Umbilical cord (tissue), 2 donors: ENCODE measurements at places on chromosomes 11 and 22.
A peak's percentile ranks its signal among the peaks of the same experiment; 100 is the strongest.

DNA sequence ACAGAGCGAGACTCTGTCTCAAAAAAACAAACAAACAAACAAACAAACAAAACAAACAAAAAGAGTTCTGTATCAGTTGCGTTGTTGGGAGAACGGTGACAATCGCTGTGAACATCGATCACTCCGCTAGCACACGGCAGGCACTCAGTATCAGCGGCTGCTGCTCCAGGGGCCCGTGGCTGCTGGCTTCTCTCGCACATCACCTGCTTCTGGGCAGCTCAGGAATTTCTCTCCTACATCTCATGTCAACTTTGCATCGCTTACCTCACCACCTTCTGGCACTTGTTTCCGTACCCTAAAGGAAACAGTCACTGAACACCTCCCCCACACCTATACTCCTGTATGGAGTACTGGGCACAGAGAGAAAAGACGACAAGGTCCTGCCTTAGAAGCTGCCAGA is 70.3 kb upstream of the WNT7B start:
- no peak for DNase-seq

GRCh38 chr11:45331839-45332238 is 45.7 kb upstream of the SYT13 start:
- no peak for DNase-seq

DNA sequence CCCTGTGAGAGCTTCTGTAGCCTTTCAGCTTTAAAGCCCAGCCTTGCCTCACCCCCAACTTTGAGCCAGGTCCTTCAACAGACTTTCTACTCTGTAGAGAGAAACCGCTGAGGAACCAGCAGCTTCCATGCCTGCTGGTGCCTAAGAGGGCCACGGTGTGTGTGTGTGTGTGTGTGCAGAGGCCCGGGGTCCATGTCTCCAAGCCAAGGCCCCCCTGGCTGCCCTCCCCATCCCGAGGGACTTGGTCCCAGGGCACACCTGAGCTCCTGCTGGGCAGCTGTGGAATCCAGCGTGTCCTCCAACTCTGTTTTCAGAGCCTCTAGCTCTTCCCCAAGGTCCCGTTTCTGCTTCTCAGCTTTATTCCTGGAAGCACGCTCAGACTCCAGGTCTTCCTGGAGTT is 42.3 kb downstream of the APOL1 start:
- DNase-seq, result no peak

DNA sequence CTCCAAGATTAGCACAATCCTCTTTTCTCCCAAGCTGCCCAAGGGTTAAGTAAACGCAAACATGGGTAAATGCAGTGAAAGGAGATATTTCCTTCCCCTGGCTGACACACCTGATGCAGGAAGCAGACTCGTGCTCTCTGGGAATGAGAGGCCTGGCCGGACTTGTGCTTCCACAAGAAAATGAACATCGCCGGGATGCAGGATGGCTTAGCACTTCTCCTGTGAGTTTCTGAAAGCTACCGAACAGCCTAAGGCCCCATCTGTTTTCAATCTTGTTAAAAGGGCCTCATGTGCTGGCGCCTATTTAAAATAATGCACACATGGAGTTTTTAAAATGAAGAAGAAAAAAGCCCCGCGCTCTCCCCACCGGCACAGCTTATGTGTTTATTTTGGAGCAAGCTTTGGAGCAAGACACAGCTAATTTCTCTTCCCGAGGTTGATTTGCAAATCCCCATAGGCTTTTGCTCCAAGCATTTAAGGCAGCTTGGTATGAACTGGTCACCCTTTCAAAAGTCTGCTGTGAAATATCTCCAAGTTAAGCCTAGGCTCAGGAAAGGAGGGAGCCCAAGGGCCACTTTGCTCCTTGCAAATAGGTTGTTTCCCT is 100.9 kb downstream of the SYN3 start:
- DNase-seq, result peak; percentile 78

GRCh38 chr11:119041821-119042514 is 11.3 kb upstream of the SLC37A4 start:
- no peak for DNase-seq

- DNase-seq, result no peak
Measured at GRCh38 chr11:95242845-95243605, 12.0 kb upstream of the SESN3 start.

GRCh38 chr22:22609291-22609690 is 35.1 kb upstream of the GGTLC2 start:
- no peak for DNase-seq

- no peak for DNase-seq
Measured at GRCh38 chr11:44301564-44302271, 8.2 kb downstream of the ALX4 start.

- no peak for DNase-seq
Measured at GRCh38 chr22:44918166-44918924, 91.5 kb downstream of the PHF21B start.

DNA sequence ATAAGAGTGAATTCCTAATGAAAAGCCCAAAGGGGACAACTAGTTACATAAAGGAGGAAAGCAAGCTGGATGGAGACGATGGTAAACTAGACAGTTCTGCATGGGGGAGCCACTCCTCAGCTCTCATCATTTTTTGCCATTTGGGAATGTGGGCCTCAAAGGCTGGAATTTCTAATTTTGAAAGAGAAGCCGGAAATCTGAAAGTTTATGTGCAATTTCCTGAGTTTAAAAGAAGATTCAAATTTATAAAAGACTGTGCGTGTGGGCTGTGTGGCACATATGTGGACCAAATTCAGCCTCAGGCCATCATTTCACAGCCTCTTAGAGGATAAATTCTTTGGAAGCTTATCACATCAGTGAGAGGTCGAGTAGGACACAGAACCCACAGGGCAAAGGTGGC is 18.3 kb upstream of the CRY2 start:
- no peak for DNase-seq

- DNase-seq, result peak; percentile 87
Measured at GRCh38 chr11:4025967-4026324, 68.7 kb upstream of the RRM1 start.

DNA sequence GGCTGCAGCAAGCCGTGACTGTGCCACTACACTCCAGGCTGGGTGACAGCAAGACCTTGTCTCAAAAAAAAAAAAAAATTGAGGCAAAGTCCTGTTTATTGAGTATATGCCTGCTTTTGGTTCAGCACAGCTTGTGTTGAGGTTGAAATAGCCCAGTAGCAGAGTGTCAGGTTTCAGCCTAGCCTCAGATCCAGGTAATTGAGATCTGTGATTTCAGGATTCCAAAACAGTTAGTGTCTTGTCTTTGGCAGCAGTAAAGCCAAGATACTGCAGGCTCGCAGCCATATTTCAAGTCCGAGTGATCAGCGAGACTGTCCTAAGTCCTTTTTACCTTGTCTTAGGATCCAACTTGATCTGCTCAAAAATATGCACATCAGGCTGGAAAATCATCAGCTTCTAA is 27.0 kb downstream of the CUL5 start:
- no peak for DNase-seq

- DNase-seq, result no peak
Measured at GRCh38 chr11:107695446-107695845, 16.4 kb downstream of the SLN start.

DNA sequence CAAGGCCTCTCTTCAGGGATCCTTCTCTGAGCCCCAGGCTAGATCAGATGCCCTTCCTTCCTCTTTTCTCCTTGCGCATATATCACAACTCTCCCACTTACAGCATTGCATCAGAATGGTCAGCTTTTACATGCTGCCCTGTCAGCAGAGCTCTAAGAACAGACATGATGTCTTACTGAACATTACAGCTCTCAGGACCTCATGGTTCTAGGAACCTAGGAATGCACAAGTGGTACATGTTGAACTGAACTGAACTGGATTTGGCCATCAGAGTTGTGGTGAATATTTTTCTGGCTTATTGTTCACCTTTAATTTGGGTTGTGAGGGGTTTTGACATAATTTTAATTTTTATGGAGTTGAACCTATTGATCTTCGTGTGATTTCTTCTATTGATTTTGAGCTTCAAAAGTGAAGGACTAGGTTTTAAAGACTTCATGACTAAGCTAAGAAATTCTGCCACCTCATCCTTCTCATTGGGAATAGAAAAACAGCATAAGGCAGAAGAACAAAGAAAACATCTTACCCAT is 37.7 kb upstream of the SPON1 start:
- DNase-seq, result peak; percentile 45

- DNase-seq, result no peak
Measured at GRCh38 chr11:79648766-79649520, 208.1 kb upstream of the TENM4 start.

- peak; percentile 20 for DNase-seq
Measured at GRCh38 chr11:21511835-21512440, 680.9 kb upstream of the ANO5 start.

GRCh38 chr11:94845622-94846021 is 77.5 kb downstream of the AMOTL1 start:
- no peak for DNase-seq

DNA sequence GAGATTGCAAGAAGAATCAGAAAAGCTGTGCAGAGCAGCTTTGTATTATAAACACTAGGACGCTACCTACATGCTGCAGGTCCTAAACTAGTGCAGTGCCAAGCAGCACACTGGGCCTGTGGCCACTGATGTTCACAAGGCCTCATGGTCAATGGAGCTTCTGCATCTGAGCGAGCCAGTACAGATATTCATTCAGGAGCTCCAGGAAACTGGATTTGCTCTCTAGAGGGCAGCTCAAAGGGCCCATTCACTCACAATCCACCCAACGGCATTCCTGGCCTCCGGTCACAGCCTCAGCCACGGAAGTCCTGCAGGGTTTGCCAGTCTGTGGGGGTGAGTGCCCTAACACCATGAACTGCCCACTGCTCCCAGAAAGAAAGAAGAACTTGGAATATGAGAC is 5.8 kb upstream of the TBC1D10A start:
- DNase-seq, result no peak

DNA sequence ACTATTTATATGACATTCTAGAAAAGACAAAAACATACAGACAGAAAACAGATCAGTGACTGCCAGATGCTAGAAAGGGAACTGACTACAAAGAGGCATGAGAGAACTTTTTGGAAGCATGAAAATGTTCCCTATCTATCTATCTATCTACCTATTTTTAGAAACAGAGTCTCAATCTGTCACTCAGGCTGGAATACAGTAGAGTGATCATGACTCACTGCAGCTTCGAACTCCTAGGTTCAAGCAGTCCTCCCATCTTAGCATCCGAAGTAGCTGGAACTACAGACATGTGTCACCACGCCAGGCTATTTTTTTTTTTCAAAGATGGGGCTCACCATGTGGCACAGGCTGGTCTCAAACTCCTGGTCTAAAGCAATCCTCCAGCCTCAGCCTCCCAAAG is 6.9 kb downstream of the SBF2 start:
- no peak for DNase-seq

- DNase-seq, result no peak
Measured at GRCh38 chr22:20237480-20238440, 30.4 kb downstream of the RTN4R start.

DNA sequence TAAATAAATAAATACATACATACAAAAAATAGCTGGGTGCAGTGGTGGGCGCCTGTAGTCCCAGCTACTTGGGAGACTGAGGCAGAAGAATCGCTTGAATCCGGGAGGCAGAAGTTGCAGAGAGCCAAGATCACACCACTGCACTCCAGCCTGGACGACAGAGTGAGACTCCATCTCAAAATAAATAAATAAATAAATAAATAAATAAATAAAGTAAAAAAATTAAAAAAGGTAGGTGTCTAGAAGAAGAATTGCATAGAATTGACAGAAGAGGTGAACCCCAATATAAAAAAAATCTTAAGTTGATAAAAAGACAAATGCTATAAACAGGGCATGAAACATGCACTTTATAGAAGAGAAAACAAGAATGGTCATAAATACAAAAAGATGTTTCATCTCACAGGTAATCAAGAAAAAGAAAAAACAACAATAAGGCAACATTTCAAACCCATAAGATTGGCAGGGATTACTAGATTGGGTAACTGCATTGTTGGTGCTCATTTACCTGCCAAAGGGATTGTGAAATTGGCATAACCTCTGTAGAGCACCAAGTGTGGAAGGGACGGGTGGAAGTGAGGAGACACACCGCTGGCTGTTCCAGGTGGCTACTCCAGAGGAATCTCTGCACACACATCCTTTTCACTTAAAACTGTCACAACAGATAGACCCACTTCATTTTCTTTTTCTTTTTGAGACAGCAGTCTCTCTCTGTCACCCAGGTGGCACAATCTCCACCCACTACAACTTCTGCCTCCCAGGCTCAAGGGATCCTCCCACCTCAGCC is 44.7 kb downstream of the NF2 start:
- DNase-seq, result no peak

GRCh38 chr11:95358511-95359340 is 127.7 kb upstream of the SESN3 start:
- no peak for DNase-seq

DNA sequence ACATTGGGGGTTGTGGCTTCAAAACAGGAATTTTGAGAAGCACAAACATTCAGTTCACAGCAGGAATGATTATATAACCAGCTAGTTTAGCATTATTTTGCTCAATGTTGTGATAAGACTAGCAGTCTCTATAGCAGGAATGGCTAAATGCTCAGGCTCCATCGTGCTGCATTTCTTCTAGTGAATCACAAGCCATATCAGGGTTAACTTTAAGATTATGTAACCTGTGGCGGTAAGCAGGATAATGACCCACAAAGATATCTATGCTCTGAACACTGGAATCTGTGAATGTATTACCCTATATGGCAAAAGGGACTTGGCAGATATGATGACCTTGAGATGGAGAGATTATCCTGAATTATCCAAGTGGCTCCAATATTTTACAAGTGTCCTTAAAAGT is 14.8 kb downstream of the FSHB start:
- DNase-seq, result peak; percentile 26

DNA sequence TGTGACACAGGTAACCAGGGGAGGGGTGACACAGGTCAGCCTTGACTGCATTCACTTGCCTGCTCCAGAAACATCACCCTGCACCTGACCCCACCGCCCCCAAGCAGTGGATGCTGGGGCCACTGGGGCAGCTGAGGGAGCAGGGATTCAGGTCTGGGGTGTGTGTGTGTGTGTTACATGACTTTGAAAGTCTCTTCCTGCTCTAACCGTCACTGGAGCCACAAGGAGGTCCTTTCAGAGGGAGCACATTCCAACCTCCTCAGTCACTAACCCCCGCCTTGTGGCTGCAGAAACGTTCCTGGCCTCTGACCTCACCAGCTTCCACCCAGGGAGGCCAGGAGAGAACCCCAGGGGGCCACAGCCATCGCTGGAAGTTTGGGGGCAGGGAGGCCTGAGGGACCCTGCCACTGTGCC is 2.9 kb upstream of the FOSL1 start:
- peak; percentile 39 for DNase-seq

GRCh38 chr11:64500176-64501013 is 90.6 kb upstream of the SLC22A12 start:
- DNase-seq, result no peak

DNA sequence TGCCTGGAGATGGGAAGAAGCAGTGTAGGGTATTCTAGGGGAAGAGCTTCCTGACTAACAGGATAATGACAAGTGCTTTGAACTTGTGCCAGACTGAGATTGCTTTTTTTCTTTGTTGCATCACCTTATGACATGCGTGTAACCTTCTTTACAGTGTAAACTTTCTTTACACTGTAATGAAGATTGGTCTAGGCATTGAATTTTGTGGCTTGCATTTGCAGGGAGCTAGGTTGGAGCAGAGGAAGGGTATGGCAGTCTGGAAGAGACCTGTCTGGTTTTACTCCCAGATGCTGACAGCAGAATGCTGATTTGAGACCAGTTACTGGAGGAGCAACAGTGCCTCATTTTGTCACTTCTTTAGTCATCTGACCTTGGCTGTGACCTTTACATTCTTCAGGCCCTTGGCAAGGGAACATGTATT is 5.6 kb downstream of the DDB2 start:
- DNase-seq, result no peak
